ENCODE measurements at places on chromosomes 3 and 15.

DNA sequence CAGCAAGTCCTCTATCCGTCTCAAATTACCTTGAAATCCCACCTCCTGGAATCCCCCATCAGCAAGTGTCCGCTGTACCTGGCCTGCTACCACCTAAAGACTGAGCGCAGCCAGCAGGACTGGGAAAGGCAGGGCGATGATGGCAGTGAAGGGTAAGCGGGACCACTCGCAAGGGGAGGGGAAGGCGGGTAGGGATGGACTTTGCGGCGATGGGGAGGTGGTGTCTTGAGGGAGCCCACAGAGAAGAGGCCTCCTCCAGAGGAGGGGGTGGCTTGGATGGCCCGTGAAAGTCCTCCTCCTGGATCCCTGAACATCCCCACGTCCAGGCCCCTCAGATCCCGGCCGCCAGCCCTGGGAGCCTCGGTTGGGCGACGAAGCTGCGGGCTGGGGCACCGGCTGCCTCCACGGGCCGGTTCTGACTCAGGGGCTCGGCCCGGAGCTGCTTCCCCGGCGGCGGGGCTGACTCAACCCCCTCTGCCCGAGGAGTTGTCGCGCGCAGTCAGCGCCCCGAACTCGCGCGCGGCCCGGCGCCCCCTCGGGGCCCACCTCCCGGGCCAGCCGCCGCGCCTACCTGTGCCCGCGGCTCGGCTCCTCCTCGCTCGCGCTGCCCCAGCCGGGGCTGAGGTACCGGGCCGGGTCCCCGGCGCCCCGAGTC, 512 bp downstream of the LARP6 start:
- no peak for DNase-seq

GRCh38 chr15:88535100-88535499, 11.4 kb downstream of the DET1 start:
- no peak for DNase-seq

GRCh38 chr3:83011481-83011880, 1250.0 kb upstream of the GBE1 start:
- no peak for DNase-seq

DNA sequence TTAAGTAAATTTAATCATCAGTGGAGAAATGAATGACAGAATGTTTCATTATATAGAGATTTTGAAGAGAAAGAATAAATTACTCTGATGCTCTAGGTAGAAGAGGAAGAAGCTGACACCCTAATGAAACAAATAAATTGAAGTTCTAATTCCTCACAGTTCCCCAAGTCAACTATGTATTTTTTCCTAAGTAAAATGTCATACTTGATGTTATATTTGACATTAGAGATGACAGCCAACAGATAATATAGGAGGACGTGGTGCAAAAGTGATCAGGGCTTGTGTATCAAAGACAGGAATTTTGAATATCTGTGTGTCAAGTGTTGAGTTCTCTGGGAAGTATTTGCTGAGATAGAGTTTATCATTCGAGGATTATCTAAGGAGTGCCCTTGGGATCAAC, 81.2 kb upstream of the CADPS start:
- DNase-seq = no peak

DNA sequence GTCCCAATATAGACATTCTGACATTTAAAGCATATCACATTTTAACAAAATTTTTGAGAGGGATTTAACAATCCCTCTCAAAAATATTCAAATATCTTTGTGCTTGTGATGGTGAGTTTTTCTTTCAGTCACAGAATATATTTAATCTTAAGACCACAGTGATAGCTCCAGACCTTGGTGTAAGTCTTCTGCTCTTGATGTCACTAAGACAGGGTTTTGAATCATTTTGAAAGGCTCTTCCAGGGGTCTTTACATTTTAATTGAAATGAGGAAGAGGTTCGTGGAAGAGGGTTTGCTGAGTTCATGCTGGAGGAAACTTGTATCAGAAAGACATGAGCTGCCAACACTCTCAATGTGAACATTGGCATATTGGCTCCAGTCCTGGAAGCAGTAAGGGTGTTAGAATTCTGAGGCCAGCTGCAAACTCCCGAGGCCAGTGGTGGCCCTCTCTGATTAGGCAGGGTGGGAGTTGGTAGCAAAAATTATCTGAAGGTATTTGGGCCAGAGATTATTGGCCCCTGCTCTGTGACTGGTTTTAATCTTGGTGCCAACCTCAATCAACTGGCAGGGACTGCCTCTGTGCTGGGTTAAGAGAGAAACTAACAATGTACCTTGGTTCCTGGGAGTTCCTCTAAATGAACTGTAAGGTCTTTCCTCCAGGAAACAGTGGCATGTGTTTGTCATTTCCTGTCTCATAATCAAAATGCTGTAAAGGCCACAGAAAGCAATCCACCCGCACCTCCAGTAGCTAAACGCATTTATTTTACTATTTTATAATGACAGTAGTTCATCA, 5.3 kb downstream of the POU1F1 start:
- no peak for DNase-seq

DNA sequence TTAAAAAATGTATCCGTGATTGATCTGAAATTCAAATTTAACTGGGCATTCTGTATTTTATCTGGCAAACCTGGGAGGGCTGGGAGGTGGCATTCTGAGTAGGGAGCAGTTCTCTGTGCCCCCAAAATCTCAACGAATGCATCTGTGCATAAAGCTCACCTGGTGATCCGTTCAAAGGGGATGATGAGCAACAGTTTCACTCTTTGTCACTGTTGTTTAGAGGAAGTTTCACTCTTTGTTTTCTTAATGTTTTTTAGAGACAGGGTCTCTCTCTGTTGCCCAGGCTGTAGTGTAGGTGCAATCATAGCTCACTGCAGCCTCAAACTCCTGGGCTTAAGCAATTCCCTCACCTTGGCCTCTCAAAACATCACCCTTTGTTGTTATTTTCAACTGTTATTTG, 186.7 kb downstream of the SSR3 start:
- no peak for DNase-seq
